ENCODE measurements at places on chromosomes 16 and 17.
A peak's percentile ranks its signal among the peaks of the same experiment; 100 is the strongest.

GRCh38 chr17:80703142-80703478, 158.5 kb downstream of the RPTOR start:
- DNase-seq = no peak

- no peak for DNase-seq
Observed at GRCh38 chr16:52786091-52786490, 239.1 kb upstream of the TOX3 start.

- peak; percentile 17 for DNase-seq
Observed at GRCh38 chr16:10988164-10988803, 43.9 kb downstream of the CLEC16A start.

DNA sequence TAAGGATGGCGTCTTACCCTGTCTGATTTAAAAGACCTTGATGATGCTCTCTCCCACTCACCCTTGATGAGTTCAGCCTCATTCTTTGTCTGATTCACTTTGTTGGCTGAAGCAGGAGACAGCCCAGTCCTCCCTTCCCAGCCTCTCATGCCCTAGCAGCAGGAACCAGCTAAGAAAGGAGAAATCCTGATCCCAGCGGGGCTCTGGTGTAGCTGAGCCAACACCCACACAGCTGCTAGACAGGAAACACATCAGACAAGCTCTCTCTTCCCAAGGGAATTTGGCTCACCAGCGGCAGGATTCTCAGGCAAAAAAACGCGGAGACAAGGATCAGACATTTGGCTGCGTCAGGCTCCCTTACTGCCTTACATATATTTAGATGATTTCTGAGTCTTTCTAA, 211.5 kb downstream of the CDH11 start:
- DNase-seq = no peak

DNA sequence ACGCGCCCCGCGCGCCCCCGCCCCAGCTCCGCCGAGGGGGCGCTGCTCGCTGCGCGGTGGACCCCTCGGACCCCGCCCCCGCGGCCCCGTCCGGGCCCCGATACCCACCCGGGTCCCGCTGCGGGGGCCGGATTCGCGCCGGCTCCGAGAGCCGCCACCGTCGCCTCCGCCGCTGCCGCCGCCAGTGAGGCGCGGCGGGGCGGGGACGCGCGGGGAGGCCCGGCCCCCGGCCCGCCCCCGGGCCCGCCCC, at the start of gene TBC1D16:
Gene TBC1D16 (minus strand): TSS at position 186 of the 250 bp plus-strand sequence. CDS start 22,325 bp downstream, outside the sequence.
- DNase-seq = peak; percentile 25

- no peak for DNase-seq
Observed at GRCh38 chr17:80750263-80750662, 205.6 kb downstream of the RPTOR start.

- no peak for DNase-seq
Observed at GRCh38 chr17:81031566-81032550, 3.1 kb upstream of the BAIAP2 start.

DNA sequence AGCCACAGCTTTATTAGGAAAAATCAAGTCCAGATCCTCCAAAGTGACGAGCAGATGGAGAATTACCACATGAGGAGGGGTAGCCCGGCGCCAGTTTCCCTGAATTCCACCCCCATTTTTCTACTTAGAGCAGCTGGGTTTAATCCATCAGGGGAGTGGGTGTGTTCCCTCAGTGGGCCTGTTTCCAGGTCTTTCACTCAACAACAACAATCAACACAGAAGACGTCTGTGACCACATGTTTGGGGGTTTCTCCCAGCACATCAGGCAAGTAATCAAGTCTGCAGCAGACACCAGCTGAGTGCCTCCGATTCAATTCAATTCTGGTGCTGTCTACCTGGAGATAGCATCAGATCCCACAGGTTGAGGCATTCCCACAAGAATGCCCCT, 6.8 kb downstream of the SLC6A2 start:
- DNase-seq = no peak

- no peak for DNase-seq
Observed at GRCh38 chr17:74859459-74860228, at the start of gene GRIN2C. Gene GRIN2C, minus strand, starts transcription at chr17:74859885. Its CDS starts 4,793 bp downstream, at chr17:74855092.

DNA sequence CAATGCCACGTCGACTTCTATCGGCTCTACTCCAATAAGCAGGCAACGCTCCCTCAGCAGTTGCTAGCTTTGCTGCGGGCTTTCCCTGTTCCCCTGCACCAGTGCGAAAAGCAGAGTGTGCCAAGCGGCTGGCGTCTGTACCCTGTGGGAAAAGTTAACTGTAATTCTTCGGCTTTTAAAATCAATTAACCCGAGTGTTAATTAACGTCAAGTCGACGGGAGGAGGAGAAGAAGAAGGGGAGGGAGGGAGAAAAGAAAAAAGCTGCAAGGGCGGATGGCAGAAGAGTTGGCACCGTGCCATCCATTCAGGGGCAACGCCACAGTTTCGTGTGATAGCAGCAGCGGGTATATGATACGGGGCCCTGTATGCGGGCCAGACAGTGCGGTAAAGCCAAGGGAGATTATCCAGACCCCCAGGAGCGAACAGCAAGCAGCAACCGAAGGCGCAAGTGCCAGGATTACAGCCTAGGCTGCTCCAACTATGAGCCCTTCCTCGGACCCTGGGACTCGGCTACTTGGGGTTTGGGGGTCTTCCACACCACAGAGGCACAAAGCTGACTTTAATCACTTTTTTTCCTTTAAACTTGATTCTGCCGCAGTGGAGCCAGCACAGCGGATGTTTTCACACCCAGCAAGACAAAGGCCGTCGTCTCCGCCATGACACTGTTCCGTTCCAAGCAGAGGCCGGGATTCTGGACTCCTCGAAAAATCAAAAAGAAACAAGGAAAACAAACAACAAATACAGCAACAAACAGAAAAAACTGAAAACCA, 253.8 kb upstream of the PMFBP1 start:
- DNase-seq = no peak

DNA sequence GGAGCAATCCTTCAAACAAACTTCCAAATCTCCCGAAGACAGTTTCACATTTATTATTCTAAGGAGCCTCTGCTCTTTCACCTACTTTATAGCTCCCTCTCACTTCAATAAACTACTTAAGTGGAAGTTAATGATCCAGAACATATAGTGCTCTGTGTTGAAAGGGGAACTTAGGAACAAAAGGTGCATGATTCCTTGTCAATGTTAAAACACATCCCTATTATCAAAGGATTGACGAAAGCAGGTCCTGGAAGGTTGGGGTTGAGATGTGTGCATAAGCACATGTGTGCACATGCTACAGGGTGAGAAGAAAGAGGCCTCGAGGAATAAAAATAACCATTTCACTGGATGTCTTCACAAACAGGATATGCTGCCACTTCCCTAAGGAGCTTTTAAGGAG, 170.3 kb downstream of the SLC39A11 start:
- no peak for DNase-seq

GRCh38 chr16:1831186-1832075, 4.4 kb downstream of the FAHD1 start:
- DNase-seq = no peak

DNA sequence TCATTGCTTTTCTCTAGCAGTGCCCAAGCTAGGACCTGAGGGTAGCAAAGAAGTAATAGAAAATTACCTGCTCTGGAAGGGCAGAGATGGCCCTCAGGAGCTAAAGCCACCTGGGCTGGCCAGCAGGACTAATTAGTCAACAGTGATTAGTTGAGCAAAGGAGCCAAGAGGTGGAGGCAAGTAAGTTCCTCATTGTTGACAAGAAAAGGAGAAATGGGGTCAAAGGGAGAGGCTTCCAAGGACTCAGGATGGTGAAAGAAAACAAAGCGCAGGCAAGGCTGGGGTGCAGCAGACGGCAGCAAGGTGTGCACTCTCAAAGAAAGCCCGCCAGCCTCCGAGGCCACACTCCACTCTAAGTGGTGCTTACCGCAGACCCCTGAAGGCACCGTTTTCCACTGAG, 44.6 kb downstream of the CMTM4 start:
- no peak for DNase-seq

DNA sequence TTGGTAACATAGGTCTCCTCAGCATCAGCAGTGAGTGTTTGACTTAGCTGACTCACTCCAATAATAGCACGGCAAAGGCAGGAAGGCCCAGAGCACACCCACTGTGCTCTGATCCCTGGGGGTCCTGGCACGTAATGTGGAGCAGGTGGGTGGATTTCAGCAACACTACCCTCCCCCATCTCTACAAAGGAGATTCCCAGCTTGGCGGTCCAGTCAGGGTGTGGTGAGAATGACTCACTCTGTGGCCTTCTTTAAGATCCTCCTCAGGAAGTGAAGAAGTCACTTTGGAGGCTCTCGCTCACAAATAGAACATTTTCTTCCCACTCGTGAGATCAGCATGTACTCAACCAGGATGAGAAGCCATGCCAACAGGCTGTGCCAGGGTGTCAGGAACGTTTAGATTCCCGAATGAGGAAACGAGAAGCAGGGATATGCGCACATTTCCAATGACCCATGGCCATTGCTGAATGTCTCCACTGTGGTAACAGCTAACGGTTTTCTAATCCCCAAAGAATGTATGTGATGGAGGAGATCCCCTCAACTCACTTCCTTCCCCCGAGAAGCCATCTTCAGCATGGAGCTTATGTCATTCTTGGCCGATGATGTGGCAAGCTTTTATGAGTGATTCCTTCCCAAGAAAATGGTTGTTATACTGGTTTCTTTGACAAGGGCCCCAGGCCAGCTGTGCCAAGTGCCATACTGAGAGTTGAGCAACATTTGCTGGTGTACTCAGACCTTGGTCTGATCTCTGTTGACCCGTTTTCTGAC, 365.2 kb downstream of the C16orf95 start:
- DNase-seq = no peak

DNA sequence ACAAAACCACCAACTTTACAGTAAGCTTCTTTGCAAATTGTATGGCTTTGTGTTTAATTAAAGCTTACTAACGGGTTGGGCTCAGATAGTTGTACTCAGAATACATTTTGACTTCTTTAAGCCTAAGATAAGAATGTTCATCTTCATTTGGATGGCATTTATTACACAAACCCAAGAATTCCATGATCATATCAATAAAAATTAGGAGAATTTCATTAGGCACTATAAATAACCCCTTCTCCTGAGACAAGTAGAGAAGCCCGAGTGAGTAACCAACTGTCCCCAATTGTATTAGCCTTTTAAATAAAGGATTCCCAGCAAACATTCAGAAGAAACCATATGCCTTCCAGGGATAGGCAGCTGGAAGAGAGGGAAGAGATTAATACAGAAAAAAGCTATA, 504.7 kb downstream of the KCNJ2 start:
- DNase-seq = no peak

DNA sequence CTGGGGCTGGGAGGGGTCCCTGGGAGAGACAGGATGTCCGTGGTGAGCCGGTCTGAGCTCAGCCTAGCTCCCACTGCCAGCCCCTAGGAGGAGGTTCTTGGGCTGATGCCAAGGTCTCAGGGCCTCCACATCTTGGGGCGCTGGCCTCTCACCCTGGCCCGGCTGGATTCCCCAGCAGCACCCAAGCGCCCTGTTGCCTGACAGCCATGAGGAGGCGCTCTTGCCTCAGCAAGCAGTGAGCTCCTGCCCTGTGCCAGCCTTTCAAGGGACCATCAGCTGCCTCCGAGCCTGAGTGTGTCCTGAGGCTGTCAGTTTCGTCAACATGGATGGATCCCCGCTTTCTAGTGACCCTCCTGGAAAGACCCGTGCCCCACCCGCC, 234.9 kb upstream of the CIBAR2 start:
- DNase-seq = no peak

GRCh38 chr16:72189865-72190371, 18.0 kb upstream of the PMFBP1 start:
- no peak for DNase-seq

- no peak for DNase-seq
Observed at GRCh38 chr17:72788950-72789585, 303.4 kb downstream of the SLC39A11 start.

DNA sequence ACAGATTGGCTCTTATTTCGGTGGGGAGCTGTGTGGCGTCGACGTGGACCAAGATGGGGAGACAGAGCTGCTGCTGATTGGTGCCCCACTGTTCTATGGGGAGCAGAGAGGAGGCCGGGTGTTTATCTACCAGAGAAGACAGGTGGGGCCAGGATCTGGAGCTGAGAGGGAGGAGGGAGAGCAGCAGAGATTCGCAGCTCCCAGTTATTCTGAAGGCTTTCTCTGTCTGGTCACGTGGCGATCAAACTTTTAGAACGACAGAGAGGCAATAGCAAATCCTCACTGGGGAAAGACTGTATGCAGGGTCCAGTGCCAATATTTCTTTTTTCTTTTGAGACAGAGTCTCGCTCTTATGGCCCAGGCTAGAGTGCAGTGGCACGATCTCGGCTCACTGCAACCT, 22.2 kb downstream of the ITGAL start:
- DNase-seq = no peak

- DNase-seq = no peak
Observed at GRCh38 chr17:1036171-1036844, 39.4 kb downstream of the TIMM22 start.

DNA sequence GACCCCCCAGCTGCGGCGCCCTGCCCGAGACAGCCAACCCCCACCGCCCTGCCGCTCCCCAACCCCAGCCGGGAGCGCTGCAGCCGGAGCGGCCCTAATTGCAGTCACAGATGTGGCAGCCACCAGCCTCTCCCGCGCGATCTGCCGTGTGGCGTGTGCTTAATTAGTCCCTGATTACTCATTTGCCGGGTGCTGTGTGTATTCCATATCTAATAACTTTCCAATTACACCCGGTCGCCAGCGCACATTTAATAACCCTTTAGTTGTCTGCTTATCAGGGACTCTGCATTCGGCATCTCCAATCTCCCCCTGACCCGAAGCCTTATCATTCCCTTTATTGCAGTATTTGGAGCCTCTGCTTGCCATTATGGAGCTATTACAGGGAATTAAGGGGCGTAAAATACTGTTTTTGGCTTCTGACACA, 236.7 kb upstream of the CIBAR2 start:
- DNase-seq = no peak

GRCh38 chr17:55233840-55234239, 30.9 kb upstream of the HLF start:
- no peak for DNase-seq

GRCh38 chr16:29719063-29719462, 26.7 kb downstream of the C16orf54 start:
- DNase-seq = no peak

DNA sequence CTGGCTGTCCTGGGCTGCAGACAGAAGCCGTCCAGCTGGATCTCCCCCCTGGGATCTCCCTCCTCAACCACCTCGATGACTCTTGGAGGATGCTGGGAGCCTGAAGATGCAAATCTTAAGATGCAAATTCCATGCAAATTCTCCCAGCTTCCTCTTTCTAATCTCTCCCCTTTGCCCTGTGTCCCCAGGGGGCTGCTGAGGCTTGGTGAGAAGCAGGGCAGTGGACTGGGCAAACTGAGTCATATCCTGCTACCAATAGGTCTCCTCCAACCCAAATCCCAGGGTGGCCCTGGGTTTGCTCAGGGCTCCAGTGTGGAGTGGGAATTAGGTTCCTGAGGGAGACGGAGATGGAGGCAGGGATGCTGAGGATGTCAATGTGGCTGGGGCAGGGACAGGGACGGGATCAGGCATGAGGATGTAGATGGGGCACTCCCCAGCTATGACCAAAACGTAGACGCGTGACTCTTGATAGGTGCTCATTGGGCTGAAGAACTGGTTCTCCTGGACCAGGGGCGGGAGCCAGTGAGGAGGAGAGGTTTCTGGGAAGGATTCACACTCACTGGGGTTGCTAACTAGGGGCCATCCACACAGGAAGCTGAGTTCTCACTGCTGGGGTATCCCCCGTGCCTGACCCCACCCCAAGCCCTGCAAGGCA, 3.6 kb upstream of the ALOX12B start:
- no peak for DNase-seq

GRCh38 chr16:65254144-65254543, 132.3 kb upstream of the CDH11 start:
- no peak for DNase-seq

Measured in stimulated activated CD8-positive, alpha-beta memory T cell treated with anti-CD3 and anti-CD28 coated beads, Interleukin-15, amount 100 ng/mL, for 24 hours (primary cell).